SW 1271 (cell line): ENCODE measurements at places on chromosomes 11 and 22.
A peak's percentile ranks its signal among the peaks of the same experiment; 100 is the strongest.

GRCh38 chr22:22558972-22559603 lies at the start of gene PRAME:
Gene PRAME, minus strand, starts transcription at chr22:22559265. Its CDS starts 2,433 bp downstream, at chr22:22556832.
- peak; percentile 80 for DNase-seq

- no peak for DNase-seq
Measured at GRCh38 chr11:118524757-118525470, 2.4 kb upstream of the TTC36 start.

GRCh38 chr11:64570341-64570740 lies 20.7 kb upstream of the SLC22A12 start:
- DNase-seq = no peak

- no peak for DNase-seq
Measured at GRCh38 chr11:18706330-18707243, 8.0 kb downstream of the TMEM86A start.

- DNase-seq = no peak
Measured at GRCh38 chr11:120034176-120034875, 103.6 kb downstream of the TRIM29 start.

GRCh38 chr22:49823289-49824045 lies 4.2 kb downstream of the BRD1 start:
- no peak for DNase-seq

GRCh38 chr22:42184852-42185251 lies 54.2 kb upstream of the CYP2D6 start:
- no peak for DNase-seq

- DNase-seq = peak; percentile 54
Measured at GRCh38 chr11:73295241-73295995, 12.7 kb upstream of the ARHGEF17 start.

GRCh38 chr22:25643232-25644000 lies 78.9 kb downstream of the GRK3 start:
- DNase-seq = no peak

DNA sequence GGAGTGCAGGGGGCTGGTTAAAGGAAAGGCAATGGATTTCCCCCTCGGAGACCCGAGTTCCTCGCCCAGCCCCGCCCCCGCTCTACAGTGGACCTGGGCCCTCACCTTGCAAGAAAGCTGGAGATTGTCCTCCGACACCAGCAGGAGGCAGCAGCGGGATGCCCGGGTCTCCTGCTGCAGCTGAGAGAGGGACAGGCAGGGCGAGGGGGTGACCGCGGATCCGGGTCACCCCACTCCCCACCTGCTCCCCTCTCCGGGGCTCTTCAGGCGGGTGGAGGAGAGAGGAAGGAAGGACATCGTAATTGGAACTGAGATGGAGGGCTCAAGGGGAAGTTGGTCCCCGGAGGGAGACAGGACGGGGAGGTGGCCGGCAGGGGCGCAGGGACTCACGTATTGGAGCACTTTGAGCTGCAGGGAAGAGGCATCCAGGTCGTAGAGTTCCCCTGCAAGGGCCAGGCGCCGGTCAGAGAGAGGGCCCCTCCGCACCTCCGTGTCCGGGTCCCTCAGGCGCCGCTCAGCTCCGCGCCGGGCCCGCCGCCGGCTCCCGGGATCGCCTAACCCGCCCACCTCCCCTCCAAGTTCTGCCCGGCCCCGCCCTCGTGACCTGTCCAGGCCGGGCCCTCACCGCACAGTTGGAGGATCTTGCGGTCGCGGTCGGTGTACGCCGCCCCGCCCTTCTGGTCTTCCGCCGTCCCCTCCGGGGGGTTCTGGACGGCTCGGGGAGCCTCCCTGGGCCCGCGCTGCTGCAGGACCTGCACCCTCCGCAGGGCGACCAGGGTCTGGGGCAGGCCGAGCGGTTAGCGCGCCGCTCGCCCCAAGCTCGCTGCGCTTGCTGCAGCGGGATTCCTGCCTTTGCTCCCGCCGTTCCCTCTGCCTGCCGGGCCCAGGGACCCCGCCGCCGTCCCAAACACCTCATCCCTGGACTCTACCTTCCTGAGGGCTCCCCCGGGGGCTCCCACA lies 84.1 kb downstream of the PDE2A start:
- no peak for DNase-seq

DNA sequence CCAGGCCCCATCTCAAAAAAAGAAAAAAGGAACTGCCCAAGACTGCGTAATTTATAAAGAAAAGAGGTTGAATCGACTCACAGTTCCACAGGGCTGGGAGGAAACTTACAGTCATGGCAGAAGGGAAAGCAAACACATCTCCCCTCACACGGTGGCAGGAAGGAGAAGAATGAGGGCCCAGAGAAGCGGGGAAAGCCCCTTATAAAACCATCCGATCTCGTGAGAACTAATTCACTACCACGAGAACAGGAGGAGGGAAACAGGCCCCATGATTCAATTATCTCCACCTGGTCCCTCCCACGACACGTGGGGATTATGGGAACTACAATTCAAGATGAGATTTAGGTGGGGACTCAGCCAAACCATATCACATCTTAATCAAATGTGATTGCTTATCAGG lies 82.2 kb downstream of the BUD13 start:
- no peak for DNase-seq

GRCh38 chr22:44019846-44020245 lies 4.3 kb upstream of the PARVB start:
- no peak for DNase-seq

GRCh38 chr11:27456795-27457329 lies 15.7 kb downstream of the LGR4 start:
- DNase-seq = no peak

GRCh38 chr11:115242982-115243381 lies 261.2 kb downstream of the CADM1 start:
- no peak for DNase-seq

DNA sequence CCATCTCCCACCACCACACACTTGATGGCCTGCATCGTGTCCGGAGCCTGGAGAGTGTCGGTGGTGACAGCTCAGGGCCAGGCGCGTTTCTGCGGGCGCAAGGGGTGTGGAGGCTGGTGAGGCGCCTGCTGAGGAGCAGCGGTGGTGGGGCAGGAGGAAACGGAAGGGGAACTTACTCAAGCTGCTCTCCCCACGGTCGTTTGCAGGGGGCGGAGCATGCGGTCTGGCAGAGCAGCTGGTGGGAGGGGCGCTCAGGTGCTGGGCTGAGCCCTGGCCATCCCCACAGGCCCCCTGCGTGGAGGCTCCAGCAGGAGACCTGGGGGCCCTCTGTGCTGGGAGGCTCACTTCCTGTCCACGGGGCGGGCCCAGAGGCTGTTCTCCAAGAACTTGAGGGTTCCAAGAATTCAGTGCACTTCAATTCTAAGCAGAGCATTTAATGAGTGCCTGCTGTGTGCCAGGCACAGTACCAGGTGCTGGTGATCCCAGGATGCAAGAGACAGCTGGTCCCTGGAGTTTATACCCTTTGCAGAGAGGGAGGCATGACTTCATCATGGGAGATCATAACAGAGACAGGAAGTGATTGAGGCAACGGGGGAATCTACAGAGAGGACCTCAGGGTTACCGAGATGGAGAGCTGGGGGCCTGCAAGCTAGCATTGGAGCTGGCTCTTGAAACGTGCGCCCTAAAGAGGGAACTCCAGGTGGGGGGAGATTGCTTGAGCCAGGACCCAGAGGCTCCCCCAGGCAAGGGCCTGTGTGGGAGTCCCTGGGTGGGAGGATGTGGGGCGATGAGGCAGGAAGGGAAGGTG lies at the start of gene RAC2:
Gene RAC2 (minus strand): TSS at position 156 of the 808 bp plus-strand sequence. CDS start 121 bp downstream, at position 35.
- peak; percentile 34 for DNase-seq

DNA sequence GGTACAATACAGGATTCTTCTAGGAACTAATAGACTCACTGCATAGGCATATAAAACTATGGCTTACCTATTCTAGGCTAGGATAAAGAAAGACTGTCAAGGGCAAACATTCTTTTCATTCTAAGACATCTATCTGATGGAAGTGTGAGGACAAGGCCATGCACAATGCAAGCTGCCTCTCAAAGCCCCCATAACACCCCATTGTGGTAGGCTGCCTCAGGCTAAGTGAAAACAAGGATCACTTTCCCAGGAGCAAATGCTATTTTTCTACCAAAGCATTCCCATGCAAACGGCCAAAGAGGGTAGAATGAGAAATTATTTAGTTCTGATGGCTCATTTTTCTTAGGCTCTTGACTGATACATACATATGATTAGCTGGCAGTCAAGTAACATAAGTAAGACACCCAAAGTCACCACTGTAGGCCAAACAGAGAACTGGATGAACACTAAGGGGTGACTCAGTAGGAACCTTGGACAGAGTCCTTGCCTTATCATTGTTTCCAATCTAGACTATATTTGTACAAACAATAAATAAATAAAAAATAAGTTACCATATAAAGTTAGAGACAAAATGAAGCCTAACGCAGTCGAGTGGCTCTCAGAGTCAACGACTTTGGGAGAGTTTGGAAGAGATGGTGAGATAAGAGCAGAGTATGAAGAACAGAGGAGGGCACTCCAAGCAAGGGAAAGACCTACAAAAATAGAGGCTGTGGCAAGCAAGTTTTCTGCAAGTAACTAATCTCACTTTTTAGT lies 303.6 kb downstream of the SBF2 start:
- no peak for DNase-seq

DNA sequence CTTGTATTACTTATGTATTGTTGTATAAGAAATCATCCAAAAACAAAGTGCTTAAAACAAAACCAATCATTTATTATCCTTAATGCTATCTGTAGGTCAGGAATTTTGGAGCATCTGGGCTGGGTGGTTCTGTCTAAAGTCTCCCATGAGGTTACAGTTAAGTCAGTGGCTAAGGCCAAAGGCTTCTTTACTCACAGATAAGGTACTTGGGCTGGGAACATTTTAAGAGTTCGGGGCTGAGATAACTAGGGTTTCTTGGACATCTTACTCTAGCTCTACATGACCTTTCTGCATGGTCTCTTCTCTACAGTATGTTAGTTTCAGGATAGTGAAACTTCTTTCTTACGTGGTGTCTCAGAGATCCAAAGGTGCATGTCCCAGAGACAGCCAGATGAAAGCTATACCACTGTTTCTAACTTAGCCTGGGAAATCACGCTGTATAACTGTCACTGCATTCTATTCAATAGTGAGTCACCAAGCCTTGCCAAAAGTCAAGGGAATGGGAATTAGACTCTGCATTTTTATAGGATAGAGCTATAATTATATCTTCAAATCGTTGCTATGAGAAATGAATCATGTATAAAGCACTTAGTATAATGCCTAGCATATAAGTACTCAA lies 29.6 kb downstream of the SOX6 start:
- DNase-seq = no peak

DNA sequence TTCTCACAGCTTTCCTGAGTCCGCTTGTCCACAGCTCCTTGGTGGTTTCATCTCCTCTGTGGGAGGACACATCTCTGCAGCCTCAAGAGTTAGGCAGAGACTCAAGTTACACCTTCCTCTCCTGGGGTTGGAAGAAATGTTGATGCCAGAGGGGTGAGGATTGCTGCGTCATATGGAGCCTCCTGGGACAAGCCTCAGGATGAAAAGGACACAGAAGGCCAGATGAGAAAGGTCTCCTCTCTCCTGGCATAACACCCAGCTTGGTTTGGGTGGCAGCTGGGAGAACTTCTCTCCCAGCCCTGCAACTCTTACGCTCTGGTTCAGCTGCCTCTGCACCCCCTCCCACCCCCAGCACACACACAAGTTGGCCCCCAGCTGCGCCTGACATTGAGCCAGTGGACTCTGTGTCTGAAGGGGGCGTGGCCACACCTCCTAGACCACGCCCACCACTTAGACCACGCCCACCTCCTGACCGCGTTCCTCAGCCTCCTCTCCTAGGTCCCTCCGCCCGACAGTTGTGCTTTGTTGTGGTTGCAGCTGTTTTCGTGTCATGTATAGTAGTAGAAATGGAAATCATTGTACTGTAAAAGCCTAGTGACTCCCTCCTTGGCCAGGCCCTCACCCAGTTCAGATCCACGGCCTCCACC lies 11.7 kb downstream of the RASD2 start:
- peak; percentile 20 for DNase-seq
